ENCODE measurements at places on chromosomes 6 and 20.

- no peak for DNase-seq
Observed at GRCh38 chr6:47258724-47259347, 50.9 kb downstream of the TNFRSF21 start.

DNA sequence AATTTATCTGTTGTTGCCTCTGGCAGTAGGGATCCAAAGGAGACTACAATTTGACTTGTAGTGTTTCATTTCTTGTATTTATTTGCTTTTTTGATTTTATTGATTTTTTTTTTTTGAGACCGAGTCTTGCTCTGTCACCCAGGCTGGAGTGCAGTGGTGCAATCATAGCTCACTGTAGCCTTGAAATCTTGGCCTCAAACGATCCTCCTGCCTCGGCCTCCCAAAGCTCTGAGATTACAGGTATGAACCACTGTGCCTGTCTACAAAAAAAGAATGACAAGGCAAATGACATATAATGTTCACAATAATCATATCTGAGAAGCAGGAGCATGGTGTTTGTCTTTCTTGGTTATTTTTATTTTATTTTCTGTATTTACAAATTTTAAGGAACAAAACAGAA is 117.6 kb upstream of the RNF24 start:
- DNase-seq = no peak

GRCh38 chr6:157233686-157234085 is 89.6 kb downstream of the TMEM242 start:
- no peak for DNase-seq

GRCh38 chr20:57408131-57408530 is 16.9 kb downstream of the RBM38 start:
- DNase-seq = no peak

DNA sequence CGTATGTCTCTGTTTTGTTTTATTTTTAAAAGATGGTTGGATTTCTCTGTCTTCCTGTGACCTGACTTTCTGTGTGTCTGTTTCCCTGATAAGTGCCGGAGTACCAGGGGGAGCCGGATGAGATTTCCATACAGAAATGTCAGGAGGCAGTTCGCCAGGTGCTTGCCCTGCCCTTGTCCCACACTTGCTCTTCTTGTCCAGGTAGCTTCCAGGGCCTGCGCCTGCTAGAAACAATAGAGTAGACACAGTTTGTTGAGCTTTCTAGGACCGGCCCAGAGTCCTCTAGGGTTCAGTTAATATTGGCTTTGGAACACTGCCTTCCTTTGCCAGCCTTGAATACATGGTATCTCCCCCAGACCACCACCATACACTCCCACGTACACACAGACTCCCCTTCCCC is 3.9 kb downstream of the ITPA start:
- no peak for DNase-seq

GRCh38 chr20:43969028-43969447 is 54.4 kb downstream of the TOX2 start:
- no peak for DNase-seq

- DNase-seq = no peak
Observed at GRCh38 chr20:6812530-6812929, 45.0 kb downstream of the BMP2 start.

DNA sequence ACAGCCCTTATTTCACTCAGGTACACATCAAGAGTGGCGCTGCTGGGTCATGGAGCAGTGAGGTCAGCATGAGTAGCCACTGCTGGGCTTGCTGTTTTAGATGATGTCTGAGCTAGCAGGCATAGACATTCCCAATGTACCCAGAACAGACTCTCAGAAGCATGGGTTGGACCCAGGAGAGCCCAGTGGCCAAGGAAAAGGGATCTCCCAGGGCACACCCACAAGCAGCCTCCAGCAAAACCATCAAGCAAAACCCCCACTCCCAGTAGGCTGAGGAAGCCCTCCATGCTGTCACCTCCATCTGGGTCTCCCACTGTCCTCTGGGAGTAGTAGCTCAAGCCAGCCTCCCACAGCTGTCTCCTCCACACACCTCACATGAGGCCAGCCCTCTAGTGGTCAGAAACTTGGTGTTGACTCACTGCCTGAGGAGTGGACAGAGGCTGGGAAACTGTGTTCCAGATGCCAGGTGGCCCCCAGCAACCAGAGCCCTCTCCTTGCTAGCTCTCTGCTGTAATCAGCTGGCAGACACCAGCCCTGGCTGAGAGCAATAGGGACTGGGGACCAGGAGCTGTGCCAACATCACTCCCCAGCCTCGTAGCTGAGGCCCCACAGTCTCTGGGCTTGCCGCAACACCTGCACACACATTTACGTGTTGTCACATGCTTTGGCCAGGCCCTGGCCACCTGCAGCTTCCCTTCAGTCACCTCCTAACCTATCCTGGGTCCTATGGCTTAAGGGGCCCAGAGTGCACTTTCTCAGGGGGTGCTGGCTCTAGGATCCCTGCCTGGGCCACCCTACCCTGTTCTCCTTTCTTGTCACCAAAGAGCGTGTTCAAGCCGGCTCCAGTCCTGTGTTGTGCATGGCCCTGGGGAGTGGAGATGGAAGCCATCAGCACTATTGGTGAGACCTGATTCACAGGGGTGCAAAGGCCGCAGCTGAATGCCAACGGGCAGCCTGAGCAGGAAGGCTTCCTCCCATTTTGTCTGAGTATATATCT is 1.9 kb upstream of the AP5S1 start:
- no peak for DNase-seq

- no peak for DNase-seq
Observed at GRCh38 chr20:1813674-1814635, 81.3 kb upstream of the SIRPA start.

DNA sequence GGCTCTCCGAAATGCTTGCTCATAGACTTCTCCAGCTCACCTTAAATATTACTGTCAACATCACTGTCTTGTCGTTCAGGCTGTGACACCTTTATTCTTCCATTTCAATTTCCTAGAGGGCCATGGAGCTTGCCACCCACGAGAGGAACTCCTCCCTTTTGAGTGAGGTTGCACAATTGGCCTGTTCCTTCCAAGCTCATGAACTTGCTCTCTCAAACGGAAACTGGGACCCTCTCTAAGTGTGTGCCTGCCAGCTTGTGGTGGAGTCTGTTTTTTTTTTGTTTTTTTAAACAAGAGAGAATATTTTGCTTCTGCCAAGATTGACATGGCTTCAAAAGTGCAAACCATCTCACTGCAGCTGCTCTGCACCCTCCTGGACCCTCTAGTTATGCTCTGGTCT is 19.3 kb upstream of the IYD start:
- DNase-seq = no peak

DNA sequence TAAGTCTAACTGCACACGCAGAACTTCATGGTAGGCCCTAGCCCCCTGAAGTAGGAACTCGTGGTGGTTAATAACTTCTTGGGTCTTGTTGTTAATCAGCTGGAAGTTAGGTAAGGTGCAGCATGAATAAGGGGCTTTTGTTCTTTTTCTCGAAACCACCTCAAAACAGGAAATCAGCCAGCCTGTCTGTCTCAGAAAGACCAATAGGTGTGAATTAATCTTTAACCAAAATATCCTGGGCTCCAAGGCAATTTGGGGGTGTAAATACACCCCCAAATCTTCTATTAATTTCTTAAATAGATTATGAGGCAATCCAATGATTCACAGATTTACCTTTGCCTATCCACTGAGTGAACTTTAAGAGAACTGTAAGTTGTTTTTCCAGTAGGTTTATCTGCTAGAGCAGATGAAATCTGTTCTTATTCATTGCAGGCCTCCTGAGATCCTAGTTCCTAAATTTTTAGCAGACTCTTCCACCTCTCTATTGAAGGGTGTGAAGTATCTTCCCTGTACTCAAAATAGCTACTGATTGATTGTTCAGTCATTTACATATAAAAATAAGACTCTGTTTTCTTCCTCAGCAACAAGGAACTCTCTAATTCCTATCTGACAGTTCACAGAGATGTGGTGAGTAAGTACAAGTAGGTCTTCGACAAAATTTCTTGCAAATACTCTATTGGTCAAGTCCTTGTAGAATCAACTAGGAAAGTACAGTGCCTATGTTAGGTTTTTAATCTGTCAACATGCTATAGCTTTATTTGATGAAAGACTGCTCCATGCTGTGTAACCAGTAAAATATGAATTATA is 427.1 kb upstream of the NOX3 start:
- no peak for DNase-seq

Data from esophagus squamous epithelium (tissue), 5 donors.